Activated CD4-positive, alpha-beta T cell treated with anti-CD3 and anti-CD28 coated beads, Interleukin-2, amount 50 U/mL, for 4 hours (primary cell): ENCODE measurements at places on chromosomes 13 and 19.

- no peak for DNase-seq
Measured at GRCh38 chr19:33740811-33741396, 55.8 kb upstream of the KCTD15 start.

- no peak for DNase-seq
Measured at GRCh38 chr19:16457954-16458331, 13.8 kb downstream of the EPS15L1 start.

- no peak for DNase-seq
Measured at GRCh38 chr13:113317031-113317430, 20.0 kb downstream of the LAMP1 start.

DNA sequence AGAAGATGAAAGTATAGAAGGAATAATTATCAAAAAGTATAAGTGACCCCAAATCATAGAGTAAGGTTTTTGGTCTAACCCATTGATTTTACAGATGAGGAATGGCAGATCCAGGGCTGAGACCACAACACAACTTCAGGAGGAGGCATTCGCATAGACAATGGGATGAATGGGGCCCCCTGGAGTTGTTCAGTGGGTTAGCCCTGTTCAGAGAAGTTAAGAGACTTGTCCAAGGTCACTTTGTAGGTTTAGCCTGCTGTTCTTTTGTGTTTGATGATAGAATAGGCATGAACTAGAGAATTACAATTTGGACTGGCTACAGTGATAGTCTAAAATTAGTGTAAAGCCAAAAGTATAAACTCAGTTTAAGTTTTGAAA is 233.9 kb downstream of the KCNRG start:
- no peak for DNase-seq

- no peak for DNase-seq
Measured at GRCh38 chr19:35882114-35882832, 13.9 kb downstream of the APLP1 start.

DNA sequence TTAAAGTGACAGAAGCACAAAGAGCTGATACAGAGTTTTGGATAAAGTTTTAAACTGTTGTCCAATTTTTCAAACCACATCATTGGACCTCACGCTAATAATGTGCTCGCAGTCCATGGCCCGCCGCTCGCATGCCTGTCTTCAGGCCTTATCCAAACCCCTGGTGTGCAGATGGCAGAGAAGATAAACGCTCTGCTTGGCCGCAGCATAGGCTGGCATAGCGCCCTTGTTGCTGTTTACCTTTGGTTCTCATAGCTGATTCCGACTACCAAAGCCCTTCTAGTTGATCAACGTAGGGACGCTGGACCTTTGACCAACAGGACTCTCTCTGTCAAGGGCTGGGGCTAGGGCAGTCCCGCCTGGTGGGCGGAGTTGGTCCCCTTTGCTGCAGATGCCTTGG is 23.5 kb upstream of the QTRT1 start:
- no peak for DNase-seq

GRCh38 chr13:32178763-32179162 is 136.4 kb downstream of the ZAR1L start:
- DNase-seq = no peak

GRCh38 chr13:36142735-36143134 is 11.6 kb upstream of the DCLK1 start:
- DNase-seq = no peak

- DNase-seq = no peak
Measured at GRCh38 chr13:113669231-113669754, 2.3 kb downstream of the GRK1 start.

DNA sequence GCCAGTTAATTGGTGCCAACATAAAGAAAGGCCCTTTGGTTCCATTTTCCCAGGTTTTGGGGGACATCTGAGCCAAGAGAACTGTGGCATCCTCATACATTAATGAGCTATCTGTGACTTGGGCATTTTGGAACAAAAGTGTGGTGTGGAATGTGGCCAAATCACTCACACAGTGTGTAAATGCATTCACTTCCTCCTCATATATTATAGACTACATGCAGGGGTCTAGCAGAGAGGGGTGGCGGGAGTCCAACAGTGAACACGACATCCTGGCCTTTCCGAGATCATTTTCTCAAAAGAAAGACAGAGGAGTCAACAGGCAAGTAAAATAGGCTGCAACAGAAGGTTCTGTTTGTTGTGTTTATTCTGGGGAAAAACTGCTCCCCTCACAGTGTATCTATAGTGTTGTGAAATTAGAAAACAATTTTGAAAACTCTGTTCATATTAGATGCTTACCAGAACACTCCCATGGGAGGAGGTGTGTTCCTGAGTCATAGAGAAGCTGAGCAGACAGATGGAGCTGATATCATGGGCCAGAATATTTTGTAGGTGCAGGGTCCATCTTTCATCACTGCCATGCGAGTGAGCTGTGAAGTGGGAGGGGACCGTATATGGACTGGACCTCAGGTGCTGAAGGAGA is 36.9 kb downstream of the PABPC3 start:
- DNase-seq = no peak

- DNase-seq = no peak
Measured at GRCh38 chr13:85373322-85373721, 425.9 kb downstream of the SLITRK6 start.

GRCh38 chr19:604355-604754 is 14.7 kb downstream of the HCN2 start:
- DNase-seq = no peak

DNA sequence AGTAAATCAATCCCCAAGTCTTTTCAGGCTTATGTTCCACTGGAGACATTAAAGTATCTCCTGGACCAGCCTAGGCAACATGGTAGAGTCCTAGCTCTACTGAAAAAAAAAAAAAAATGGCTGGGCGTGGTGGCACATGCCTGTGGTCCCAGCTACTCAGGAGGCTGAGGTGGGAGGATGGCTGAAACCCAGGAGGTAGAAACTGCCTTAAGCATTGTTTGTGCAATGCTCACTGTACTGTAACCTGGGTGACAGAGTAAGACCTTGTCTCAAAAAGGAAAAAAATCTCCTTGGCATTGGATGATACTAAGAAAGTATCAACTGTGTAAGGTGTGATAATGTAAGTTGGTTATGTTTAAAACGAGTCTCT is 8.8 kb downstream of the KLK8 start:
- no peak for DNase-seq

DNA sequence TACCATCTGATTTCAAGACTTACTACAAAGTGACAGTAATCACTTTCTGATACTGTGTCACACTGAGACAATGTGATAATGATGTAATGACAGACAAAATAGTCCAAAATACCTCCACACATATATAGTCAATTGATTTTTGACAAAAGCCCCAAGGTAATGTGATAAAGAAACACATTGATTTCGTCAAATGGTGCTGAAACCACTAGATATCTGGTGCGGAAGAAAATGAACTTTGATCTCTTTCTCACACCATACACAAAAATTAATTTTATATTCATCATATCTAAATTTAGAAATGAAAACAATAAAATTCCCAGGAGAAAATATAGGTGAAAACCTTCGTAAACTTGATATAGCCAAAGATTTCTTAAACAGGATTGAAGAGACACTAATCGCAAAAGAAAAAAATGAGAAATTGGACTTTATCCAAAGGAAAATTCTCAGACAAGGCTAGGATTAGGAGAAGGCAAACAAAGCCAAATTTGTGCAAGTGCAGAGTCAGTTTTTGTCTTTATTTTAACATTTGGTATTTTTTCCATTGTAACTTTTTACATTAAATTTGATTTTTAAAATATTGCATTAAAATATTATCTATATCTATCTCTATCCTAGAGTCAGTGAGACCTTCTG is 739.9 kb downstream of the DIAPH3 start:
- DNase-seq = no peak

GRCh38 chr13:61149331-61149730 is 266.3 kb downstream of the PCDH20 start:
- no peak for DNase-seq

DNA sequence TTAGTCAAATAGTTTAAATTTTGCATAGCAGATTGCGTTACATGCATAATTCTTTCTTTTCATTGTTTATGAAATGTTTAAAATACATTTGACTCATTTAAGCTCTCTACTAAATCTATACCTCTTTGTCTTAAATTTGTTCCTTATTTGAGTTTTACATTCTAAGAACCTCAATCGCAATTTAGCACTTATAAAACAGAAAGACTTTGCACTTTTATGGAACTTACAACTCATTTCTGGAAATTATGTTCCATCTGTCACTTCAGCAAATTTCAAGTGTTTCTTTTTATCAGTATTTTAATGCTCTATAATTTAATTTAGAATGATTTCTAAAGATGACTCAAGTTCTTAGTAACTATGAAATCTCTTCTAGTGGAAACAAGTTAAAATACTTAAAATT is 1505.8 kb upstream of the SPRY2 start:
- DNase-seq = no peak

- DNase-seq = no peak
Measured at GRCh38 chr13:73366241-73366640, 307.4 kb downstream of the KLF5 start.

DNA sequence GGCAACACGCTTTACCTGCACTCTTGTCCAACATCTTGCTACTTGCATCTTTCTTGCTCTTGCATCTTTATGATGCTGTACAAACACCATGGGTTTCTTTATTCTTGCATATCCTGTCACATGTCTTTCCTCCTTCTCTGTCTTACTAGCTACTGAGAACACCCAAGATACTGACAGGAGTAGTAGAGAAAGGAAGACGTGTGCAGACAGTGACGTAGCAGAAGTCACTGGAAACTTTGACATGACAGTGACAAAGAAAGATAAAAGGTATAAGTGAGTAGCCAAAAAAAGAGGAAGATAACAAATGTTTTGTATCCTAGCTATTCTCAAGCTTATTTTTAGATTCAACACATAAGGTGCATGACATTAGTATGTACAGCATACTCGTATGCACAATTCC is 34.2 kb downstream of the TRPC4 start:
- no peak for DNase-seq

DNA sequence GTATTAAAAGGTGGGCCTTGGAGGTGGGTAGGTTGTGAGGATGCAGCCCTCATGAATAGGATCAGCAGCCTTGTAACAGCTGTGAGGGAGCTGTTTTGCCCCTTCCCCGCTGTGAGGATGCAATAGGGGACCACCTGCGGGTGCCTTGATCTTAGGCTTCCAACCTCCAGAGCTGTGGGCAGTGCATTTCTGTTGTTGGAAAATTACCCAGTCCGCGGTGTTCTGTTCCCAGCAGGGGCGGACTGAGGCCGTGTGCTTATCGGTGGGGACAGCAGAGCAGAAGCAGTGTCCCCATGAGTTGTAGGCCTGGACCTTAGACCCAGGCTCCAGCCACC is 54.8 kb upstream of the TEX29 start:
- DNase-seq = no peak

GRCh38 chr13:75798353-75799255 is 162.5 kb downstream of the LMO7 start:
- DNase-seq = no peak

DNA sequence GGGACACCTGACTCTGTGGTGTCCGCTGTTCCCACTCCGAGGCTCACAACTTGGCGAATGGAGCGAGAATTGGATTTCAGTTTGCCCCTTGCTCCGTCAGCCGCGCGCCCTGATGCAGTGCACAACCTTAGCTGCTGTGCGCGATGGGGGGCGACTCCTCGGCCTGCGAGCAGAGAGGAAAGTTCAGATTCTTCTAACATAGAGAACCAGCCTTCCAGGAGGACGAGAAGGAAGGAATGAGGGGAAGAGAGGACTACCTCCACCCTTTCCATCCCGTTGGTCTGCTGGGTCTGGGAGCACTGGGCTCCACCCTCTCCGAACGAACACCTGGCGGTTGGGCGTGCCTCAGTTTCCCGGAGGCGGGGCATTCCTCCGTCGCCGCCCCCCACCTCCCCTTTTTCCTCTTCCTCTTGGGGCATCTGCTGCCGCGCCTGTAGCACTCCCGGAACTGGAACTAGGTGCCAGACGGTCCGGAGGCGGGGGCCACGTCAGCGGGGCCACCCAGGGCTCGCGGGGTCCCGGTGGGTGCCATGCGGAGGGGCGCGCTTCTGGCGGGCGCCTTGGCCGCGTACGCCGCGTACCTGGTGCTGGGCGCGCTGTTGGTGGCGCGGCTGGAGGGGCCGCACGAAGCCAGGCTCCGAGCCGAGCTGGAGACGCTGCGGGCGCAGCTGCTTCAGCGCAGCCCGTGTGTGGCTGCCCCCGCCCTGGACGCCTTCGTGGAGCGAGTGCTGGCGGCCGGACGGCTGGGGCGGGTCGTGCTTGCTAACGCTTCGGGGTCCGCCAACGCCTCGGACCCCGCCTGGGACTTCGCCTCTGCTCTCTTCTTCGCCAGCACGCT is at the start of gene KCNK6:
Gene KCNK6, plus strand, starts transcription at position 425 of the 838 bp plus-strand sequence. Its CDS starts 106 bp downstream, at position 531.
- peak; percentile 31 for DNase-seq

- no peak for DNase-seq
Measured at GRCh38 chr13:84870190-84870589, 929.0 kb downstream of the SLITRK6 start.

- no peak for DNase-seq
Measured at GRCh38 chr19:19399733-19400433, 5.6 kb upstream of the GATAD2A start.

GRCh38 chr19:5006201-5006600 is 37.3 kb downstream of the KDM4B start:
- DNase-seq = no peak

DNA sequence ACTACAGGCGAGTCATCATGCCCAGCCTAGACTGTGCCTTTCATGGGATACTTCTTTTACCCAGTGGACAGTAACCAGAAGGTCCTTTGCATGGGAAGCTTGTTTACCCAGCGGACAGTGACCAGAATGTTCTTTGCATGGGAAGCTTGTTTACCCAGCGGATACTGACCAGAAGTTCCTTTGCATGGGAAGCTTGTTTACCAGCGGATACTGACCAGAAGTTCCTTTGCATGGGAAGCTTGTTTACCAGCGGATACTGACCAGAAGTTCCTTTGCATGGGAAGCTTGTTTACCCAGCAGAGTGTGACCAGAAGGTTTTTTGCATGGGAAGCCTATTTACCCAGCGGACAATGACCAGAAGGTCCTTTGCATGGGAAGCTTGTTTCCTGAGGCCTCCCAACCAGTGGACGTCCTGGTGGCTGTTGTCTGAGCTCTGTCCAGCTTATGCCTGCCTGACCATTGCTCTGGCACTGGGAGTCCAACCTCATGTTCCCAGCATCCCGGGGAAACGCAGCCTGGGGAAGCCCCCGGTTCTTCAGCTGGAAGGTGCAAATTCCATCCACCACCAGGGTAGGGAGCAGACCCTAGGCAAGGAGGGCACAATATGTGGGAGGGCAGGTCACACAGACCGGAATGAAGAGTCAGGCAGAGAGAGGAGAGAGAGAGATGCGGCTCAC is 41.6 kb upstream of the PDCD5 start:
- no peak for DNase-seq

GRCh38 chr19:55902080-55902751 is 29.9 kb downstream of the NLRP13 start:
- no peak for DNase-seq

GRCh38 chr19:35935911-35936737 is at the start of gene LRFN3:
Gene LRFN3 (plus strand): TSS chr19:35936374. CDS start chr19:35939426, 3,052 bp downstream.
- peak; percentile 35 for DNase-seq

DNA sequence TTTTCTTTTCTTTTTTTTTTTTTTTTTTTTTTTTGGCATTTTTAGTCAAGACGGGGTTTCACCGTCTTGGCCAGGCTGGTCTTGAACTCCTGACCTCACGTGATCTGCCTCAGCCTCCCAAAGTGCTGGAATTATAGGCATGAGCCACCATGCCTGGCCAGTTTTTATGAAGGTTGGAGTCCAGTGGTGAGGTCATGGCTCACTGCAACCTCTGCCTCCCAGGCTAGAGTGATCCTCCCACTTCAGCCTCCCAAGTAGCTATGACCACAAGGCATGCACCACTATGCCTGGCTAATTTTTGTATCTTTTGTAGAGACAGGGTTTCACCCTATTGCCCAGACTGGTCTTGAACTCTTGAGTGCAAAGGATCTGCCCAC is 4.2 kb downstream of the SNRPA start:
- no peak for DNase-seq

GRCh38 chr13:81686877-81687276 is 1346.0 kb upstream of the SPRY2 start:
- no peak for DNase-seq

GRCh38 chr13:73168226-73168952 is 109.6 kb downstream of the KLF5 start:
- DNase-seq = no peak
